Right atrium auricular region (tissue), 2 donors: ENCODE measurements at places on chromosomes 1 and 21. TPM values are rescaled to one million over a fixed set of nuclear protein-coding genes. Genes with fewer than 3 reads are reported as not detected.

- DNase-seq = peak; percentile 73
These were observed 2.2 kb downstream of the SLC19A2 start for GRCh38 chr1:169483500-169483966.

DNA sequence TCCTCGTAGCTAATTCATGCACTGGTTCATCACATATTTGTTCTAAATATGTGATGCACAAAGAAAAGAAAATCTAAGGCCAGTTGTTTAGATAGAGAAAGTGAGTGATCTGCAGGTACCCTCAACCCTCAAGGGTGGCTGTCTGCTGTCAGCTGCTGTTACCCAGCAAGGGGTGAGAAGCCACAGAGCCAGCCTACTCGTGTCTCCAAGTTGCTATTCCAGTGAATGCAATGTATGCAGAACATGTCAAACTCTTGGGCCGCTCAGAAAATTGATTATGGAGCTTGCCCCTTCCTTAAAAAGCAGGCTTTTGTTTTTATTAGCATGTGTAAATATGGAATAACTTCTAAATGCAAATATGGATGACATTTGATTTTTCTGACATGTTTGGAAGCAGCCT is 336.3 kb upstream of the ST6GALNAC5 start:
- no peak for DNase-seq

DNA sequence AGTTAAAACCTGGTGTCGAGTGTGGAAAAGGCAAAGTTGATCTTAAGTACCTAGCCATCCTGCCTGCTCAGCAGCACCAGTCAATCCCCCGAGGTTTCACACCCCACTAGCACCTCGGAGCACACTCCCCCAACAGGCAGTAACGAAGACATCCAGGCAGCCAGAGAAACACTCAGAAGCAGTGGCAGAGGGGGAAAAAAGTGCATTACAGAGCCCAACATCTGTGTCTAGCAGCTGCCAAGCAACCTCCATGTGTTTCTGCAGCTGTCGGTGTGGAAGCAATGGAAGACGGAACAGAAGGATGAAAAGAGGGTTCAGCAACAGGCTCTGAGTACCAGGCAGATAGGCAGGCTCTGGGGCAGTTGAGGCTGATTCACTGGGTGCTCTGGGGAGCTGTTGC is 73.4 kb upstream of the PROX1 start:
- DNase-seq = no peak

GRCh38 chr1:211135342-211135950 is 1.5 kb upstream of the KCNH1 start:
- DNase-seq = no peak

DNA sequence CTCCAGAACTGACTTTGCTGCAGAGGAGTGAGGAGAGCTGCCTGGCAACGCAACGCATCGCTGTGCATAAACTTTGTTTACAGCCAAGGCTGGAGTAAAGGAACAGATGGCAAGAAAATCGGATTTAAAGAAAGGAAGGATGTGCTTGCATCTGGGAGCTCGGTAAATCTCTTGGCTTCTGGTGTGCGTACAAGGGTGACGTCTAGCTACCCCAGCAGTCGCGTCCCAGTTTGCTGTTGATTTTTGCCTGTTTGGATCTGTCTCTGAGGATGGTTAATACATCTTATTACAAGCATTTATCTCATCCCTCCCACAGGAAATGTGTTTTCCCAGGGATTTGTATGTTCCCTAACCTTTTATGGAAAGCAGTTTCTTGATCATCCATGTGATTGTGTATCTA is 73.3 kb upstream of the RALGPS2 start:
- no peak for DNase-seq

XCL2 gene
- total RNA-seq = not detected
